SJCRH30 (cell line): ENCODE measurements at places on chromosomes 12 and 14. TPM values are rescaled to one million over a fixed set of nuclear protein-coding genes. Genes with fewer than 3 reads are reported as not detected.

KRT2 gene
- total RNA-seq: not detected in 2 replicates

ITPR2 gene
- total RNA-seq: 7.8 and 8.7 TPM in 2 replicates

STON2 gene
- 26.2 and 27.4 TPM in 2 replicates for total RNA-seq

SPSB2 gene
- total RNA-seq: 2.6 and 3.7 TPM in 2 replicates

RERGL gene
- total RNA-seq: not detected in 2 replicates

VSX2 gene
- 0.02 and 0.03 TPM in 2 replicates for total RNA-seq

HCAR2 gene
- total RNA-seq: not detected in 2 replicates

EEF1AKMT3 gene
- total RNA-seq: 93.5 and 100 TPM in 2 replicates

CLEC14A gene
- 20.7 and 21.9 TPM in 2 replicates for total RNA-seq

DNA sequence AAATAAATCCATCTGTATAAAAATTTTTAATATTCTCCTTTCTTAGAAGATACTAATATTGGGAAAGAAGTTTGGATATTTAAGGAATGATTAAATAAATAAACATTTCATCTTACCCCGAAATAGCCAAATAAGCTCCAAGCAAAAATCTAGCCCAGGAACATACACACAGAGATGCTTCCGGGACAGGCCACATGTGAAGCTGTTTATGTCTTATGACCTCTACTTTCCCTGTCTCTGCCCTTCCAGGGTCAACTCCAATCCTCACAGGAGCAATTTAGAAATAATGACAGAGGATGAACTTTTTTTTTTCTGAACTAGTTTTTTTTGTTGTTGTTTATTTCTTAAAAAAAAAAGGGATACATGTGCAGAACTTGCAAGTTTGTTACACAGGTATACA is 89.4 kb downstream of the BTG1 start:
- no peak overlapping the region for H3K27ac ChIP-seq
- H3K27me3 ChIP-seq: no peaks in the 10 kb centered on the region
- no peak for DNase-seq
- H3K4me3 ChIP-seq: no peak overlapping the region

- peaks cover 13% of the 10 kb centered on the region for H3K4me1 ChIP-seq
- H3K27me3 ChIP-seq: no peaks in the 10 kb centered on the region
- peak; percentile 17 for DNase-seq
- H3K27ac ChIP-seq: peak overlapping the region; percentile 57
Observed at GRCh38 chr12:98439471-98439951, 75.9 kb upstream of the TMPO start.

DNA sequence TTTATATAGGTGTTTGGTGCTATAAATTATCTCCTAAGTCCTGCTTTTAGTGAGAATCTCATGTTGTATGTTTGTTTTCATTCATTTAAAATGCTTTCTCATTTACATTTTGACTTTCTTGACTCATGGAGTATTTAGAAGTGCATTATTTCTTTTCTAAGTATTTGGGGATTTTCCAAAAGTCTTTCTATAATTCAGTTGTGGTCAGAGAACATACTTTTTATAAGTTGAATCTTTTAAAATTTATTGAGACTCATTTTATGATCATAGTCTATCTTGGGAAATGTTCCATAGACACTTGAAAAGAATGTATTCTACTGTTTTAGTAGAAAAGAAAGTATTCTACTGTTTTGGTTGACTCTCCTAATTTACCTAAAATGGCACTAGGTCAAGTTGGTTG is 168.2 kb downstream of the AKAP6 start:
- H3K4me1 ChIP-seq: peaks cover 30% of the 10 kb centered on the region
- H3K27me3 ChIP-seq: no peaks in the 10 kb centered on the region
- peak overlapping the region; percentile 25; the same call in 1 of the 2 replicates for H3K27ac ChIP-seq
- no peak for DNase-seq

GRCh38 chr14:104563742-104564615 is 15.6 kb upstream of the C14orf180 start:
- no peak overlapping the region for H3K27ac ChIP-seq
- H3K4me3 ChIP-seq: no peak overlapping the region
- H3K36me3 ChIP-seq: no peaks in the 10 kb centered on the region
- H3K27me3 ChIP-seq: peaks cover 39% of the 10 kb centered on the region
- DNase-seq: peak; percentile 89
- peaks cover 12% of the 10 kb centered on the region for H3K4me1 ChIP-seq

- peaks cover 16% of the 10 kb centered on the region for H3K4me1 ChIP-seq
- no peak for DNase-seq
- H3K4me3 ChIP-seq: no peak overlapping the region
- H3K27me3 ChIP-seq: no peaks in the 10 kb centered on the region
Observed at GRCh38 chr12:72077111-72077820, 138.6 kb downstream of the TPH2 start.

GRCh38 chr12:9273276-9273675 is 65.1 kb upstream of the PZP start:
- H3K4me3 ChIP-seq: no peak overlapping the region
- peaks cover 4% of the 10 kb centered on the region; the same call in 1 of the 2 replicates for H3K27me3 ChIP-seq
- DNase-seq: no peak
- H3K36me3 ChIP-seq: no peaks in the 10 kb centered on the region; the same call in 1 of the 2 replicates

DNA sequence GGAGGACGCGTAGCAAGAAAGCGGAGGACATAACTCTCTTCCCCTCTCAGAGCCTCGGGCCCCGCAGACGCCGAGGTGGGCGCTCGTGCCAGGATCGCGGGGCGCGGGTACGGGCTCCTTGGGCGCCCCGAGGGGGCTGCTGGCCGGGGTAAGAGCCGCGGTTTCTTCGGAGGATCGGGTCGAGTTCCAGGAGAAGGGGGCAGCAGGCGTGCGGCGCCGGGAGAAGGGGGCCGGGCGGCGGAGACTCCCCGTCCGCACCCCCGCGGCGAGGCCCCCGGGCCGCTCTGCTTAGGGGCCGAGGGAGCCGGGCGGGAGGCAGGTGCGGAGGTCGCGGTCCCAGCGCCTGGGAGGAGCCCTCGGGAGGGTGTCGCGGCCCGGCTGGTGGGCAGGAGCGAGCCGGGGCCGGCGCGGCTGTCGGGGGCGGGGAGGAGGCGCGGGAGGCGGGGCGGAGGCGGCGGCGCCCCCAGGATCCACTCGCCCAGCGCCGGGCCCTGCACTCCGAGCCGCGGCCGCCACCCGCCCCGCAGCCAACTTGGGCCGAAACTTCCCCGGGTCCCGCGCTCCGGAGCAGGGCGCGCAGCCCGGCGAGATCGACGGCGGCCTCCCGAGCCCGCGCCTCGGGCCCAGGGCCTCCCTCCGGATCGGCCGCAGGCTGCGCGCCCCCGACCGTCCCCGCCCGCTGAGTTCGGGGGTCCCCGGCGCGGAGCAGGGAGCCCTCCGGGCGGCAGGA is 64.4 kb downstream of the FBXL14 start:
- H3K4me3 ChIP-seq: peak overlapping the region; percentile 74
- 0 out of 2 replicates have a peak, but pooled peaks cover 5% of the 10 kb centered on the region for H3K27me3 ChIP-seq
- no peaks in the 10 kb centered on the region for H3K36me3 ChIP-seq

DNA sequence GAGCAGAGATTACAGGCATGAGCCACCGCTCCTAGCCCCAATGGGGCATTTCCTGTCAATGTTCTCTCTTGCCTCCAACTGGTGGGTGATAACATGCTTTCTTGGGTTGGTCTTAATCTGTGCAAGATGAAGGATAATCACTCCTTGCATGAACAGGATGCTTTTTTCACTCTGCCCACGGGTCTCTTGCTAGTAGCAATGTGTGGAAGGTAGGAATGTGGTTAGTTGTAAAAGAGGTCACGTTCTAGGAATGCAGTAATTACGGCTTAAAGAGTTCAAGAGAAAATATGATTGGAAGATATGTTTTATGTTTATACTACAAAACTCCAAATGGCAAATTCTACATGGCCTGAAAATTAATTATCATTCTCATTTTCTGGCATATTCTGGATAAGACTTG is 10.5 kb downstream of the RNASE10 start:
- no peaks in the 10 kb centered on the region for H3K4me1 ChIP-seq
- H3K27ac ChIP-seq: no peak overlapping the region
- no peak overlapping the region for H3K4me3 ChIP-seq
- H3K27me3 ChIP-seq: no peaks in the 10 kb centered on the region
- DNase-seq: no peak

- H3K27me3 ChIP-seq: no peaks in the 10 kb centered on the region
- DNase-seq: no peak
- H3K4me1 ChIP-seq: peaks cover 6% of the 10 kb centered on the region; the same call in 1 of the 2 replicates
- no peaks in the 10 kb centered on the region for H3K36me3 ChIP-seq
- no peak overlapping the region for H3K27ac ChIP-seq
Observed at GRCh38 chr14:51072976-51073375, 21.9 kb downstream of the TRIM9 start.

DNA sequence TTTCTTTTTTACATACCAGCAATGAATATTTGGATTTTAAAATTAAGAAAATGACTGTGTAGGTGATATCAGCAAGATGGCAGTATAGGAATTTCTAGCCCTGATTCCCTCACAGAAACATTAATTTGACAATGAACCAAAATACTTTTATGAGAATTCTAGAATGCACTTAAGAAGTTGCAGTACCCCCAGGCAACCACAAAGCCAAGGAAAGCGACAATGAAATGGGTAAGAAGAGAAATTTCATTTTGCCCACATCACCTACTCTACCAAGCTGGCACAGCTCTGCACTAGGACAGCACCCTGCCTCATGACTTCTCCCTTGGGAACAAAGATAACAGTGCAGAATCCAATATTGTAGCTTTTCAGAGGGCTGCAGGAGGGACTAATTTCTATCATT is 6.6 kb downstream of the OR9K2 start:
- H3K36me3 ChIP-seq: no peaks in the 10 kb centered on the region
- no peak for DNase-seq
- no peaks in the 10 kb centered on the region for H3K27me3 ChIP-seq
- H3K4me1 ChIP-seq: no peaks in the 10 kb centered on the region
- no peak overlapping the region for H3K27ac ChIP-seq

DNA sequence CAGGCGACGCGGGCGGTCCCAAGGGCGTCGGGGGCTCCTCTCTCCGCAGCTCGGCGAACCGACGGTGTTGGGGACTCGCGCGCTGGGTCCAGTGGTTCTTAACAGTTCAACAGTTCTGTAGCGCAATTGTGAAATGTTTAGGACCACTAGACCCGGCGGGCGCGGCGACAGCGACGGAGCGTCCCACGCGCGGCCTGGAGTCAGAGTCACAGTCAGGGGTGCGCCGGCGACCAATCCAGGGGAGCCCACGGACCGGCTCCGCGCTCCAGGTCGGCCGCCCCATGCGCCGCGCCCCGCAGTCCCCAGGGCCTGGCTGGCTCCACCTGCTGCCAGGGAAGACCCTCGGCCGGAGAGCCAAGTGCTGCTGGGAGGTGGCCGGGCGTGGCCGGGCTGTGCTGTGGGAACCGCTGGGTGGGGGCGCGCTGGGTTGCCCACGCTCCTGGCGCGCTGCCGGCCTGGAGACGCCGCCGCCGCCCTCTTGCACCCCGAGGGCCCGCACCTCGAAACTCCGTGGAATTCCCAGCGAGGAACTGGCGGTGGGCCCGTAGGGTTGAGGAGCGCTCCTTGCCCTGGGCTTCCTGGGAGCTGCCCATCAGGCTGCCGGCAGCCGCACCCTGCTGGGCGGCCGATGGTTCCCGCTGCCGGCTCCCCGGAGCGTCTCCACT is 20.9 kb upstream of the KIF26A start:
- no peak overlapping the region for H3K4me3 ChIP-seq
- peaks cover 26% of the 10 kb centered on the region for H3K27me3 ChIP-seq
- no peak overlapping the region for H3K27ac ChIP-seq
- no peak for DNase-seq

DNA sequence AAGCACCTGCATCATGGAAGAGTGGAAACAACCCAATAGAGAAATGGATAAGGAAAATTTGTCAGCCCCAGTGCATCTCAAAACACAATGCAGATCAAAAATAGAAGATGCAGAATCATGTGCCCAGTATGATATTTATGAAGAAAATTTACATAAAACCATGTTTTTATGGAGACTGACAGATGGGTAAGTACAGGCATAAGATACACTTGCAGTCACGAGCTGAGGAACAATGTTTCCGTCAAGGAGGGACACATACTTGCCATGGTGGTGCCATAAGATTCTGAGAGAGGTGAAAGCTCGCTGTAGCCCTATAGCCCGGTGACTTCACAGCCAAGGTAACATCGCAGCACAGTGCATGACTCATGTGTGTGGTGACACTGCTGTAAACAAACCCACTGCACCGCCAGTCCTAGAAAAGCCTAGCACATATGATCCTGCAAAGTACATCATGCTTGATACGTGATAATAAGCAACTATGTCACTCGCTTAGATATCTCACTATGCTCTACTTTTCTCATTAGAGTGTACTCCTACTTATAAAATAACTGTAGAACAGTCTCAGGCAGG is 112.6 kb downstream of the RIMBP2 start:
- no peaks in the 10 kb centered on the region for H3K4me1 ChIP-seq
- no peak overlapping the region for H3K27ac ChIP-seq
- no peaks in the 10 kb centered on the region for H3K36me3 ChIP-seq
- no peak for DNase-seq
- no peak overlapping the region for H3K4me3 ChIP-seq

DNA sequence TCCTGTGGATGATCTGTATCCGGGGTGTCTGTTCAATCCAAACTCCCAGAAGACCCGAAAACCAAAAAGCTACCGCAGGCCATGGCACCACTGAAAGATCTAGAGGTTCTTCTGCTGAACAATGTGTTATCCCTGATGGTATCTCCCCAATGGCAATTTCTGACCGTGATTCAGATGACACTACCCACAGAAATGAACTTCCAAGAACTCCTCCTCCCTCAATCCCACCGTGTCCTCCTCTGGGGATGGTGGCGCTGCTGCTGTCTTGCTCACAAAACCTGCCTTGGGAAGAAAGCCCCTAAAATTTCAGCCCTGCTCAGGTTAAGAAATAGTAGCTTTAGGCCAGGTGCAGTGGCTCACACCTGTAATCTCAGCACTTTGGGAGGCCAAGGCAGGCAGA is 7.8 kb downstream of the CRACR2A start:
- no peaks in the 10 kb centered on the region; the same call in 1 of the 2 replicates for H3K4me1 ChIP-seq
- no peak for DNase-seq
- H3K36me3 ChIP-seq: no peaks in the 10 kb centered on the region
- no peak overlapping the region for H3K27ac ChIP-seq
- no peak overlapping the region for H3K4me3 ChIP-seq

DNA sequence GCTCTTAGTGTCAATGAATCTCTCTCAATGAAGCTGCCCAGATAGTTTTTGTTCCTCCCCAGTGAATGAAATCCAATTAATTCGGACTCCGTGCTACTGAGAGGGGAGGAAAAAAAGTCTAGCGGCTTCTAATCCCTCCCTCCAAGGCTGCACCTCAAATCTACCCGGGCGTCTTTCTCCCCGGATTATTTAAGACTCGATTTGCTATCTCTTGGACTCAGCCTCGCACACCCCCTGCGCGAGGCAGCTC is 134 bp downstream of the DUSP6 start:
- H3K4me1 ChIP-seq: peaks cover 11% of the 10 kb centered on the region
- peak overlapping the region; percentile 96 for H3K27ac ChIP-seq
- no peak for DNase-seq
- peaks cover 27% of the 10 kb centered on the region for H3K36me3 ChIP-seq
- H3K27me3 ChIP-seq: no peaks in the 10 kb centered on the region

DNA sequence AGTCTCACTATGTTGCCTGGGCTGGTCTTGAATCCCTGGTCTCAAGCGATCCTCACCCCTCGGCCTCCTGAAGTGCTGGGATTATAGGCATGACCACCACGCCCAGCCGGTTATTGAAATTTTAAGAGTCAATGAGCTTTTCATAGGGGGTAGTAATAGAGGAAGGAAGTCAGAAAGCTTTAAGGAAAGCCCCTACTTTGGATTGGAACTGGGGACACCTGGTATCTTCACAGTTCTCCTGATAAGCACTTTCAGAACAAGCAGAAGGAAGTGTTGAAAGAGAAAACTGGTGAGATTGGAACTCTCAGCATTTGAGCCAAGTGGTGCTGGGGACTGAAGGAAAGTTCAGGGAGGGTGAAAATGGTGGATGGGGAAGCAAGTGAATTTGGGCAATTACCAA is 5.1 kb downstream of the SLC4A8 start:
- no peaks in the 10 kb centered on the region for H3K4me1 ChIP-seq
- H3K27me3 ChIP-seq: peaks cover 12% of the 10 kb centered on the region
- H3K27ac ChIP-seq: no peak overlapping the region
- no peak for DNase-seq
- H3K36me3 ChIP-seq: no peaks in the 10 kb centered on the region; the same call in 1 of the 2 replicates
